Uterus (tissue), 4 donors: ENCODE measurements at places on chromosomes 2 and 18. TPM values are rescaled to one million over a fixed set of nuclear protein-coding genes. Genes with fewer than 3 reads are reported as not detected.

GRCh38 chr2:29469516-29469915 lies 354.3 kb downstream of the CLIP4 start:
- no peak for DNase-seq

The ALLC gene
- not detected for total RNA-seq

The IRS1 gene
- total RNA-seq = 54.2 TPM

The SAG gene
- not detected for total RNA-seq

GRCh38 chr18:48813321-48813720 lies 137.4 kb downstream of the SMAD7 start:
- DNase-seq = no peak

The RTKN gene
- 10.0 TPM for total RNA-seq

GRCh38 chr2:190177249-190178040 lies 114.9 kb upstream of the MSTN start:
- no peak for DNase-seq

DNA sequence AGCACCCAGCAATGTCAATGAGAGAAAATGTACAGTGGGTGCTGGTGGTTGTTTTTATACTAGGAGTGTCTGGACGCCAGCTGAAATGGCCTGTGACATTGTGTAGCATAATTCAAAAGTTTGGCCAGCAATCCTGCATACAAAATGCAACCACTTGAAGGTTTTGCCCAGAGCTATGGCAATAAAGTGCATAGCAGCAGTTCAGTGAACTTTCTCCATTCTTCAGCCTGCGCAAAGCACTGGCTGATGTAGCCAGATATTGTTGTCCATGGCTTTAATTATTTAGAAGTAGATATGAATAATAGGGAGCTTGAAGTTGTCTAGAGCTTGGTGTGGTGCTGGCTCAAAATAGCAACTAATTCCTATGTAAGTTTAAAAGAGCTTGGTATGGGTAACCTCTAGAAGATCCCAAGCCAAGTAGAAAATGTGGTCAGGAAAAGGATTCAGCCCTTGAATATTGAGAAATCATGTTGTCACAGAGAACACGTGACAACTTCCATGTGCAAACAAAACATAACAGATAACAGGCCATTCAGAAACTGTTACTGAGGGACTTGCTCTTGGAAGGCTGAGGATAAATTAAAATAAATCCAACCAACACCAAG lies 33.3 kb upstream of the PGAP1 start:
- no peak for DNase-seq

- DNase-seq = no peak
Measured at GRCh38 chr2:16123856-16124780, 183.8 kb downstream of the MYCN start.

- no peak for DNase-seq
Measured at GRCh38 chr18:48409591-48410094, 460 bp upstream of the ZBTB7C start.

DNA sequence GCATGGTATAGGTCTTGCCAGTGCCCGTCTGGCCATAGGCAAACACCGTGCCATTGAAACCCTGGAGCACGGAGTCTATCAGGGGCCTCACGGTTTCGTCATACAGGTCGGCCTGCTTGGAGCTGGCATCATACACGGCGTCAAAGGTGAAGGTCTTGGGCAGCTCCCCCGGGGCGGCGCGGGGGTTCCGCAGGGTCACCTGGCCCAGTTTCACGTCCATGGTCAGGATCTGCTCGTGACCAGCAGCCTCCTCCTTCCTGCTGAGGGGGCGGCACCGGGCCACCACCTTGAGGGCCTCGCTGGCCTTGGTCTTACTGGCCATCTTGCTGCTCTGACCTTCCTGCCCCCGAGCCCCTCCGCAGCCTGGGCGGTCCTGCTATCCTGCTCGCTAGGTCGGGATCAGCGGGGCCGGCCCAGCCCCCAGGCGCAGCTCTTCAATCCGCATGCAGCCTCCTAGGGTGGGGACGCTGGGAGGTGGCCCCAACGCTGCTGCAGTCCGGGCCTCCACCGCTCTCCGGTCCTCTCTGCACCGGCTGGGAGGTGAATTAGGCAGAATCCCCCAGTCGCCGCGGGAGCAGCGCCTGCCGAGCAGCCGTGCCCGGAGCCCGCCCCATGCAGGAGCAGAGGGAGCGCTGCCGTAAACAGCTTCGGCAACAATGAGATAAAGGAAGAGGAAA lies 563 bp downstream of the KIF3C start:
- DNase-seq = no peak

The FLACC1 gene
- not detected for total RNA-seq

The SIGLEC15 gene
- total RNA-seq = not detected
